T-cell (primary cell): ENCODE measurements at places on chromosomes 3 and 15. TPM values are rescaled to one million over a fixed set of nuclear protein-coding genes. Genes with fewer than 3 reads are reported as not detected.

SLCO2A1 gene
- 0.18 TPM for total RNA-seq

CHRNA7 gene
- not detected for total RNA-seq

SHQ1 gene
- total RNA-seq: 16.6 TPM

DPPA2 gene
- total RNA-seq: not detected

IDH2 gene
- total RNA-seq: 45.8 TPM

PEAK1 gene
- 17.7 TPM for total RNA-seq

ATG7 gene
- 37.4 TPM for total RNA-seq

TMEM266 gene
- not detected for total RNA-seq
